ENCODE measurements at places on chromosomes 3 and 15. TPM values are rescaled to one million over a fixed set of nuclear protein-coding genes. Genes with fewer than 3 reads are reported as not detected.

Gene GUCA1C
- not detected for total RNA-seq

- DNase-seq: no peak
Measured at GRCh38 chr3:154122912-154123559, 1.8 kb downstream of the ARHGEF26 start.

- no peak for DNase-seq
Measured at GRCh38 chr15:50050986-50051743, 67.9 kb downstream of the ATP8B4 start.

DNA sequence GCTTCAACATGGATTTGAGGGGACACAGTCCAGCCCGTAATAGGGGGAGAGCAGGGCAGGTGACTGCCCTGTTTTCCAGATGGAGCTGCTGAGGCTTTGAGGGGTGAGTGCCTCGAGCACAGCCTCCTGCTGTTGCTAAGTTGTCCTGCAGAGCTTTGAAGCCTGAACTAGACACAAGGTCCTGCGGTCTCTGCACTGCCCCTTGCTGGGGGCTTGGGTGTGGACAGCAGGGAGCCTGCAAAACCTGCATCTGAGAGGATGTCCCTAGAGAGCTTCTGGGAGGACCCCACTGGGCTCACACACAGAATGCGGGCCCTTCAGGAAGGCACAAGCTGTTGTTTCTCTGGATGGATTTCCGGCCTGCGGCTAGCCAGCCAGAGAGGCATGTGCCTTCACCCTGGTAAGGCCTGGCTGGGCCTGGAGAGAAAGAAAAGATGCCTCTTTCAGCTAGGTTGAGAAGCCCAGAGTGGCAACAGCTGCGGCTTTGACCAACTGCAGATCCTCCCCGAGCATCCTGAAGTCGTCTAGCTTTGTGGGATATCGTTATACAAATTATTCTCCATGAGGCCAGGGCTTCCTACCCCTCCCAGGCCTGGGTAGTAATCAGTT, 226.2 kb downstream of the SLCO3A1 start:
- DNase-seq: no peak

- DNase-seq: no peak
Measured at GRCh38 chr3:60399292-60399691, 852.0 kb downstream of the FHIT start.
